ENCODE measurements at places on chromosomes 1 and 21. TPM values are rescaled to one million over a fixed set of nuclear protein-coding genes. Genes with fewer than 3 reads are reported as not detected.
A peak's percentile ranks its signal among the peaks of the same experiment; 100 is the strongest.

BSND gene
- not detected for total RNA-seq

OR2AK2 gene
- not detected for total RNA-seq

AIRE gene
- not detected for total RNA-seq

NBPF6 gene
- not detected for total RNA-seq

DNA sequence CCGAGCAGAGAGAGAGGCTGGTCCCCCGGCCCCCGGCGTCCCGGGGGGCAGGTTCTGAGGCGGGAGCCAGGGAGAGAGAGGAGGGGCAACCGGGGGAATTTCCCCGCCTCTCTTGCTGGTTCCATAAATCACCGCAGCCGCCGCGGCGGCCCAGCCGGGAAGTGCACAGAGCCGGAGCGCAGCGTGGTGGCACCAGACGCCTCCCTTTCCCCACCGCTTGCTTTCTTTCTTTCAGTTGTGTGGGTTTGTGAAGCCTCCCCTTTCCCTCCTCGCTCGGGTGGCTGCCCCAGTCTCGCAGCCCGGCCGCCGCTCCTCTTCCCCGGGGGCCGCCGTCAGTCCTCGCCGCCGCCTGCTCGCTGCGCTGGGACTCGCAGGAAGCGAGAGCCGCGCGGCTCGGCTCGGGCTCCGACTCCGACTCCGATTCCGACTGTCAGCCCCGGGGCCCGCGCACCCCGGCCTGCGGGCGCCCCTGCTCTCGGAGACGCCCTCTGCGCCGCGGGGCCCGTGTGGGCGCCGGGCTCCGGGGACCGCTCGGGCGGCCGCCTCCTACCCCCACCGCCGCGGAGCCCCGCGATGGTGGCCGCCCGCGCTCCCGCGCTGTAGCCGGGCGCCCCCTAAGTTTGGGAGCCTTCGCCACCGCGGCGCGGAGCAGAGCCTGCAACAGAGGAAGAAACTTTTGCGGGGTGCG lies at the start of gene CACHD1:
Gene CACHD1 (plus strand): TSS at position 153 of the 688 bp plus-strand sequence. CDS start 616 bp downstream, outside the sequence.
- DNase-seq = peak; percentile 74
- H3K27me3 ChIP-seq = peaks cover 8% of the 10 kb centered on the region
- peak within 1 kb of the TSS; percentile 81 for H3K4me3 ChIP-seq

GRCh38 chr1:230555814-230556213 lies 86.5 kb upstream of the COG2 start:
- peaks cover 4% of the 10 kb centered on the region for H3K4me1 ChIP-seq
- no peaks in the 10 kb centered on the region for H3K36me3 ChIP-seq
- H3K27ac ChIP-seq = no peak overlapping the region
- H3K27me3 ChIP-seq = no peaks in the 10 kb centered on the region

- peak overlapping the region; percentile 89 for H3K27ac ChIP-seq
- no peaks in the 10 kb centered on the region for H3K36me3 ChIP-seq
- no peak for DNase-seq
- H3K4me3 ChIP-seq = peak overlapping the region; percentile 76
- H3K4me1 ChIP-seq = peaks cover 21% of the 10 kb centered on the region
- no peaks in the 10 kb centered on the region for H3K27me3 ChIP-seq
Observed at GRCh38 chr1:91501523-91501851, 836 bp downstream of the CDC7 start.

- H3K36me3 ChIP-seq = no peaks in the 10 kb centered on the region
- H3K4me1 ChIP-seq = no peaks in the 10 kb centered on the region
- peaks cover 70% of the 10 kb centered on the region for H3K27me3 ChIP-seq
- no peak overlapping the region for H3K27ac ChIP-seq
Observed at GRCh38 chr1:4322881-4323280, 331.5 kb upstream of the AJAP1 start.

DNA sequence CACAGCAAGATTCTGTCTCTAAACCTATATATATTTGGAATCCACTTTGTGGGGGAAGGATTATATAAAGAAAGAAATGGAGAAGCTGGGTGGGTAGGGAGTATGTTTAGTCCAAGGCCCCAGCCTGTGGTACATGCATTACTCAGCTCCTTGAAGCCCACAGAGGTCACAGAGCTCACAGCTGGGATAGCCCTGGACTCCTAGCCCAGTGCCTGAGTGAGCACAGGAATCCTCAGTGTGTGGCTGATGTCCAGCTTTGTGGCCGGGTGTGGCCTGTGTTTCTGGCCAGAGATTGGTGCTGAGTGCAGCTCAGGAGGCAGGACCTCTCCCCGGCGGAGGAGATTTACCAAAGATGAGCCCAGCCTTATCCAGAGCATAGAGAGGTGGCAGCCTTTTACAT lies 7.6 kb downstream of the CAPN9 start:
- H3K27ac ChIP-seq = peak overlapping the region; percentile 72
- DNase-seq = peak; percentile 57
- peaks cover 30% of the 10 kb centered on the region for H3K4me1 ChIP-seq
- H3K27me3 ChIP-seq = no peaks in the 10 kb centered on the region

DNA sequence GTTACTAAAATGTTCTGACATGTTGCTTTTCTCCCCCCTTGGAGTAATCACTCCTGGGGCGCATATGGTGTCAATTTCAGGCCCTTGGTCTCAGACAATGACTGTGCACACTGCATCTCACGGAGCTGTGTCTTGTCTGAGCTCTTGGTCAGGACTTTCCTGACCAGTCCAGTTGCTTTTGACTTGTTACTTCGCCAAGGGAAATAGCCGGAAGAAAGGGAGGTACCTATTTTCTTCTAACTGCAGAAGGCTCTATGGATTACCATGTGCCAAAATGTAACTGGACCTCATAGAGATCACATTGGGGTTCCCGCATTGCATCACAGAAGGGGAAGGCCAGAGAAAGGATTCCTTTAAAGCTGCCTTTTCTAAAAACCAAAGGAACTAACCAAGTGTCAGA lies 68.6 kb downstream of the SPAG17 start:
- H3K27ac ChIP-seq = no peak overlapping the region
- peaks cover 4% of the 10 kb centered on the region for H3K27me3 ChIP-seq
- DNase-seq = no peak
- no peaks in the 10 kb centered on the region for H3K36me3 ChIP-seq

DNA sequence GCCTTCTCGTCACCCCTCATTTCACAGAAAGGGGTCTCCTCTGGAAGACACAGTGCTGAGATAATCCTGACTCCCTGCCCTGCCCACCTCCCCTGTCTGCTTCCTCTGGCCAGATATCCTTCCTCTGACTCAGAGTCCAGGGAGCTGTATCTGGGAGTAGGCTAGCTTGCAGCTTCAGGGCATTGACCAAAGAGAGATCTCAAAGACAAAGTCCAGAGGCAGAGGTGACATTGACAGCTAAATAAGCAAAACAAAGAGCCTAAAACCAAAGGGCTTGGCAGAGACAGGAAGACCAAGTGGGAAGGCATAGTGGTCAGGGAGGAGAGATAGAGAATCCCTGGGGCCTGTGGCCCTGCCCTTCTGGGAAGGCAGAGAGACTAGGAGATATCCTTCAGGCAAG lies 64.9 kb downstream of the TNR start:
- no peak overlapping the region for H3K4me3 ChIP-seq
- H3K27me3 ChIP-seq = peaks cover 61% of the 10 kb centered on the region
- no peak overlapping the region for H3K27ac ChIP-seq
- H3K4me1 ChIP-seq = no peaks in the 10 kb centered on the region

DNA sequence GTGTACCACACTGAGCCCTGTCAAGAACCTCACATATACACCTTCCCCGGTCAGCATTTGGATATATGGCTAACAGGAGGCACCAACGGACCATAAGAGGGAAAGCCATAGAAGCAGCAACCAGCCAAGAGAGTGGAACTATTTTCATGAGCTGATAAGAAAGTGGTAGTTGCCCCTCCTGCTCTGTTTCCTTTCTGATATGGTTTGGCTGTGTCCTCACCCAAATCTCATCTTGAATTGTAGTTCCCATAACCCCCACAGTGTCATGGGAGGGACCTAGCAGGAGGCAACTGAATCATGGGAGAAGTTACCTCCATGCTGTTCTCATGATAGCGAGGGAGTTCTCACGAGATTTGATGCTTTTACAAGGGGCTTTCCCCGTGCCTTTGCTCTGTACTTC lies 366.1 kb upstream of the DAB1 start:
- peaks cover 4% of the 10 kb centered on the region for H3K27me3 ChIP-seq
- H3K4me1 ChIP-seq = no peaks in the 10 kb centered on the region
- DNase-seq = no peak
- no peak overlapping the region for H3K27ac ChIP-seq
- H3K36me3 ChIP-seq = no peaks in the 10 kb centered on the region

GRCh38 chr21:31130821-31131220 lies 92.5 kb upstream of the KRTAP19-8 start:
- DNase-seq = no peak
- H3K4me3 ChIP-seq = no peak overlapping the region
- no peaks in the 10 kb centered on the region for H3K27me3 ChIP-seq

GRCh38 chr1:71834601-71835441 lies 447.5 kb downstream of the NEGR1 start:
- H3K4me1 ChIP-seq = peaks cover 31% of the 10 kb centered on the region
- DNase-seq = no peak
- H3K27me3 ChIP-seq = no peaks in the 10 kb centered on the region
- no peak overlapping the region for H3K4me3 ChIP-seq
- no peaks in the 10 kb centered on the region for H3K36me3 ChIP-seq
- peak overlapping the region; percentile 54 for H3K27ac ChIP-seq

All from left ventricle myocardium inferior (tissue), 1 donor.